ENCODE measurements at places on chromosomes 16 and 17. TPM values are rescaled to one million over a fixed set of nuclear protein-coding genes. Genes with fewer than 3 reads are reported as not detected.
A peak's percentile ranks its signal among the peaks of the same experiment; 100 is the strongest.

DNA sequence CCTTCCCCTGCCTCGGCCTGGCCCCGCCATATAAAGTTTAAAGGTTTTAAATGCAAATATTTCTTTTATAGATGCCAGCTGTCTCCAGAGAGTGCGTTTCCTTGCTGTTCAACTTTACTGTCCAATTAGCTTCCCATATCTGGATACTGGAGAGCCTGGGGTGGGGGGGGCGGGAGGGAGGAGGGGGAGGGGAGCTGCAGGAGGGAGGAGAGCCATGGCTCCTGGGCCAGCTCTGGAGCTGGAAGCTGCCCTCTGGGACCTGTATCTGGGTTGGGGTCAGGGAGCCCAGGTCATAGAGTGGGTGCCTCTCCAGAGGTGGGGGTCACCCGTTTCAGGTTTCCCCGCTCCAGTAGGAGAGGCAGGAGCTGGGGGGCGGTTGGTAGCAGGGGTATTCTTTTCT is 6.2 kb upstream of the GSE1 start:
- DNase-seq = no peak

- DNase-seq = peak; percentile 72
These were observed 28.1 kb upstream of the LGALS9 start for GRCh38 chr17:27602721-27603420.

- no peak for DNase-seq
These were observed 4.4 kb downstream of the GGA2 start for GRCh38 chr16:23505671-23506605.

DNA sequence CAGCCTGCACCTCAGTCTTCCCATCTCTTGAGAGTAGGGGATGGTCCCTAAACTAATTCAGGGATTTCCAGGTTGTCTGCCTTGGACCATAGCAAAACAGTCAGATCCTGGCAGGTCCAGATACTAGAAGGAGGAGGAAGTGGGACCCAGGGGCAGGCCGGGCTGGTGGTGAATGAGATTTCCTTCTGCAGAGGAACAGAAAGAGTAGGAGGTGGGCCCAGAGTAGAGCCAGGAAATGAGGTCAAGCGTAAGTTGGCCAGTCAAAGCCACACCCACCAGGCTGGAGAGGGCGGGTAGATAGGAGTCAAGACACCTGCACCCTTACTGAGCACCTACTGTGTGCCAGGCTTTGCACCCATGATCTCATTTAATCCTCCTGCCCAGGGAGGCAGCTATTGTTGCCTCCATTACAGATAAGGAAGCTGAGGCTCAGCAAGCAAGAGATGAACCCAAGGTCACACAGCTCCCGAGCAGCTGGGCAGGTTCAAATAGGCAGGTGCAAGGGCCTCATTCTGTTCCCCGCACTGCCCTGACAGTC is 2.6 kb downstream of the CDH5 start:
- no peak for DNase-seq

GRCh38 chr17:41678907-41679739 is 9.6 kb upstream of the EIF1 start:
- DNase-seq = no peak

DNA sequence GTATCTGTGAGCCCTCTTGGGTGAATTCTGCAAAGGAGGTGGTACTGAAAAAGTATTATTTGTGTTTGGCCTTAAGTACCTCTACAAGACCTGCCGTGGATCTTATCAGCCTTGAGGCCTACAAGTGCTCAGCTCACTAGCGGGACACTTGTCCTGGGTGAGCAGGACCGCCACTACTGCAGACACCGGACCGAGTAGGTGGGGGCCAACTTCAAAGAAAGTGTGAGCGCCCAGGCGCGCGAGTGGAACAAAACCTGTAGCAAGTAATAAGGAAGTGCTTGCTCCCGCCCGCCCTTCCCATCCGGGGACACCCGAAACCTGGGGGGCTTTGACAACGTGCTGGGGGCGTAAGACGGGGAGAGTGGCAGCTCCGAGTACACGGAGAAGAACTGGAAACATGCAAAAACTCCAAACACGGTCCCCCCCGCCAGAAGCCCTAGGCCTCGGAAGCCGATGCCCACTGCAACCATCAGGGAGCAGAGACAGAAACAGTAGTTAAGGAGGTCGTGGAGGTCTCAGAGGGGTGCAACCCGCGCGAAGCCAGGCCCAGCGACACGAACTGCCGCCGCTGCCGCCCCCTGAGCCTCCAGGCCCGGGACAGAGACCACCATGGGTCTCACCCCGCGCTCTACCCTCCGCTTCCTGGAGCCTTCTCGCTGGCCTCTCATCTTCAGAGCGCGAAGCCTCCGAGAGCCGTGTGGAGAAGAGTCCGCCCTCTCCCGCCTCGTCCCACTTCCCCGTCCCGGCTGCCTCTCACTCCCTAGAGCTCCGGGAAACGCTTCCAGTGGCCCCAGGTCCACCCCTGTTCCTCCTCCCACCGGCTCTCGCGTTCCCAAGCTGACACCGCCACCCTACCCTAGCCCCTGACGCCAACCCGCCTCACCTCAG is 537 bp downstream of the CNOT1 start:
- peak; percentile 29 for DNase-seq

The ADAD2 gene
- not detected for polyA plus RNA-seq

The HOXB9 gene
- polyA plus RNA-seq = 65.6 TPM
